Left colon (tissue), 2 donors: ENCODE measurements at places on chromosomes 2 and 18.

- DNase-seq: no peak
Measured at GRCh38 chr2:203177361-203177760, 61.5 kb upstream of the CYP20A1 start.

- no peak for DNase-seq
Measured at GRCh38 chr18:74422541-74422940, 34.6 kb downstream of the DIPK1C start.

DNA sequence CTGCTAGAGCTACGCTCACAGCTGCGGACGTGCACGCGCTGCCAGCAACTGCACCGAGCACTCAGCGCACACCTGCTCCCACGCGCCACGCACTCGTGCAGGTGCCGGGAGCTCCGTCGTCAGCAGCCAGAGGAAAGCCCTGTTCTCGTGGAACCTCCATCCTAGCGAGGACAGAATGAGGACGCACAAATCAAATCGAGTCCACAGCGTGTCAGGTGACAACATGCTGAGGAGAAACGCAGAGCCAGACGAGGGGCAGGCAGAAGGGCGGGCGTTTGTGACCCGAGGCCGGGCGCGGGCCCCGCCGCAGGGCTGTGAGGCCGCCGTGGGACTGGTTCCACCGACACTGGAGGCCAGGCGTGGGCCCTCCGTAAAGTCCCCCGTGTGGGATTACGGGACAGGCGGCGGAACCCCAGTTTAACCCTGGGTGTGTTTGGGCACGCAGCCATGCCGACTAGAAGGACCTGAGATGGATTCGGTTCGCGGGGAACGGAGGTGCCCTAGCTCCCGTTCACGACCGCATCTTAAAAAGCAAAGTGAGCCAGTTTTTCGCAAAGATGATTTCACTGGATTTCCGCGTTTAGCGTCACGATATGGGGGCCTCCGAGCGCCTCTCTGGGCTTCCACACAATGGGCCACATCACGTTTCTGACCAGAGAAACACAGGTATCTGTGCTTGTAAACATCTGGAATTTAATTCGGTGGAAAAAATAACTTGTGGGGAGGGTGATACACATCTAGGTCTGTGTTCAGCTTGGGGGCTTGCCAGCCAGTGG, 26.9 kb upstream of the ALKAL2 start:
- DNase-seq: no peak

DNA sequence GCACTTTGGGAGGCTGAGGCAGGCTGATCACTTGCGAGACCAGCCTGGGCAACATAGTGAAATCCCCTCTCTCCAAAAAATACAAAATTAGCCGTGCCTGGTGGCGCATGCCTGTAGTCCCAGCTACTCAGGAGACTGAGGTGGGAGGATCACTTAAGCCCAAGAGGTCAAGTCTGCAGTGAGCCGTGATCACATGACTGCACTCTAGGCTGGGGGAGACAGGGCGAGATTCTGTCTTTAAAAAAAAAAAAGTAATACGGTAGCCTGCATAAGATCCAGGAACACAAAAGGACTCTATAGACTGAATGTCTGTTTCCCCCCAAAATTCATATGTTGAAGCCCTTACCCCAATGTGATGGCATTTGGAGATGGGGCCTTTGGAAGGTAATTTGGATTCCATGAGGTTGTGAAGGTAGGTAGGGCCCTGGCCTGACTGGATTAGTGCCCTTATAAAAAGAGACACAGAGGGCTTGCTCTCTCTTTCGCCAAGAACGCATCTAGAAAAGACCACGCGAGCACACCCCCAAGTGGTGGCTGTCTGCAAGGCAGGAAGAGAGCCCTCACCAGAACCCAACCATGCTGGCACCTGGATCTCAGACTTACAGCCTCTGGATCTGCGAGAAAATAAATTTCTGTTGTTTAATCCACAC, 17.0 kb downstream of the MBOAT2 start:
- no peak for DNase-seq

DNA sequence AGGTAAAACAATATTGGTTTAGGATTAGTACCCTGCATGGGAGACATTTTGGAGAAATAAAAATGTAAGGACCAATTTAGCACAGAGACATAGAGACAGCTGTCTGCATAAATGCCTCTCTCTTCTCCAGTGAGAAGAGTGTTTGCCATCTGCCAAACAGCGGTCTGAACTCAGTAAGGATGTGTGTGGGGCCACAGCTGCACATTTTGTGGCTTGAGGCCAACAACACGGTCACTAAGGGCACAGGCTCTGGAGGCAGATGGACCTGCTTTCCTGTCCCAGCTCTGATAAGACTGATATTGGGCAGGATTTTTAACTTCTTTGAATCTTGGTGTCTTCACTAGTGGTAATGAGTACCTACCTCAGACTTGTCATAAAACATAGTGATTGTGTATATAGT, 10.2 kb downstream of the ZBTB14 start:
- no peak for DNase-seq

- DNase-seq: no peak
Measured at GRCh38 chr2:99775585-99775984, 285.8 kb upstream of the REV1 start.

- DNase-seq: no peak
Measured at GRCh38 chr18:61891894-61892293, 913 bp downstream of the RNF152 start.

- no peak for DNase-seq
Measured at GRCh38 chr2:15316370-15316814, 244.7 kb downstream of the NBAS start.

- DNase-seq: no peak
Measured at GRCh38 chr18:34758378-34758948, 48.4 kb downstream of the DTNA start.

- DNase-seq: no peak
Measured at GRCh38 chr2:101185085-101185484, 33.9 kb upstream of the TBC1D8 start.

DNA sequence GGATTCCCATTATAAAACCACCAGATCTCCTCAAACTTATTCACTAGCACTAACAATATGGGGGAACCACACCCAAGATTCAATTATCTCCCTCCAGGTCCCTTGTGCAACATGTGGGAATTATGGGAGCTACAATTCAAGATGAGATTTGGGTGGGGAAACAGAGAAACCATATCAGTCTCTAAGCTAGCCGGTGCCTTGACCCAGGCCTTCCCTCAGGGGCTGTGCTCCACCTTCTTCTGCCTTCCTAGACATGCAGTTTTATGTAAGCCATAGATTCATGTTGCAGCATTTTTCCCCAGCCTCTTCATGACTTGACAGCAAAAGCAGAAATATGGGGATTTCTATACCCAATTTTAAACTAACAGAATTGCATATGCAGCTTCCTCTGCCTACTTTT, 559.2 kb downstream of the TNS1 start:
- no peak for DNase-seq

DNA sequence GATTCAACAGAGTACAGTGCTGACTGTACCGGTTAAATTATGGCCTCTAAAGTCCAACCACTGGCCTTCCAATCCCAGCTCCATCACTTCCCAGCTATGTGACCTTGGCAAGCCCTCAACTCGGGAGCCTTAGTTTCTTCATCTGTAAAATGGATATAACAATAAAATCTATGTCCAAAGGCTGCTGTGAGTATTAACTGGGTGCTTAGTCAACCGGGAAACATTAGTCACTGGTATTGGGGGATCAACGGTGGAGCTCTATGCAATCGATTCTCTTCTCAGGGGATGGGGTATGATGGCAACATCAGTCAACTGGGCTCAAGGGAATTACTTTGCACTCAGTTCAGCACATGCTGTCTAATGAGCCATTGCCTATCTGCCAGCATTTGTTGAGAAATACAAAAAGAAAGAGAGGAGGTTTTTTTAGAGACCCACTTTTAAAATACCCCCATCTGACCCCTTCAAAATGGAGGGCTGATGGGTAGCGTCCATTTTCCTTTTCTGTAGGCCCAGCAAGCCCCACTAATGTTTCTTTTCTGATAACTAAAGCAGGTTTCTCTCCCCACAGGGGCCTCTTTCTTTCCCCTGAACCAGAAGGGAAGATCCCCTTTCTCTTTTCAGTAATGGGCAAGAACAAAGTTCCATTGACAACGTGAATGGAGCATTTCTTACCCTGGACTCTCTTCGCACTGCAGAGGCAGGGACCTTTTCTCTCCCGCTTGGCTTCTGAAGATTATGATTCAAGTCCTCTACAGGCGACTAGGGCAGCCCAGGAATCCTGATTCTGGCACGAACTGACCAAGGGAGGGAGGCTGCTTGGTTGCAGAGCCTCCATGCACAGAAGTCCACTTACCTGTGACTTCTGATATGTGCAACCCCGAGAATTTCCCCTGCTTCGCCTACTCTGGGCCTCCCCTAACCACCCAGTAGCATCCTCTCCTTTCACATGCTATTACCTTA, 8.7 kb upstream of the AGFG1 start:
- DNase-seq: no peak

GRCh38 chr2:149686136-149687051, 98.8 kb upstream of the MMADHC start:
- DNase-seq: no peak

- no peak for DNase-seq
Measured at GRCh38 chr2:19757586-19757985, 144.2 kb downstream of the TTC32 start.

- DNase-seq: peak; percentile 51
Measured at GRCh38 chr2:174012347-174013314, 47.5 kb upstream of the SP3 start.

GRCh38 chr2:197786010-197786877, 1.1 kb upstream of the BOLL start:
- peak; percentile 47 for DNase-seq

GRCh38 chr2:51053213-51053612, 21.3 kb upstream of the NRXN1 start:
- no peak for DNase-seq

DNA sequence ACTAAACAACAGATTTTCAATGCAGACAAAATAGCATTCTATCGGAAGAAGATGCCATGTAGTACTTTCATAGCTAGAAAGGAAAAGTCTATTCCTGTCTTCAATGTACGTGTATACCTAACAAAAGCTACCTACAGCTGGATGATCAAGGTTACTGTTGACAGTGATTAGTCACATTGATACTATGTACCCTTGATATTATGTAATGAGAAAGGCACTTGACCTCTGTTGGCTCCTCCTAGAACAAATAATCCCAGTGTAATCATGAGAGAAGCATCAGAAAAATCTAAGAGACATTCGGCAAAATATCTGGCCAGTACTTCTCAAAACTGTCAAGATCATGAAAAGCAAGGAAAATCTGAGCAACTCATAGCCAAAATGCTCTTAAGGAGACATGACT, 44.4 kb upstream of the LRRTM4 start:
- DNase-seq: no peak

DNA sequence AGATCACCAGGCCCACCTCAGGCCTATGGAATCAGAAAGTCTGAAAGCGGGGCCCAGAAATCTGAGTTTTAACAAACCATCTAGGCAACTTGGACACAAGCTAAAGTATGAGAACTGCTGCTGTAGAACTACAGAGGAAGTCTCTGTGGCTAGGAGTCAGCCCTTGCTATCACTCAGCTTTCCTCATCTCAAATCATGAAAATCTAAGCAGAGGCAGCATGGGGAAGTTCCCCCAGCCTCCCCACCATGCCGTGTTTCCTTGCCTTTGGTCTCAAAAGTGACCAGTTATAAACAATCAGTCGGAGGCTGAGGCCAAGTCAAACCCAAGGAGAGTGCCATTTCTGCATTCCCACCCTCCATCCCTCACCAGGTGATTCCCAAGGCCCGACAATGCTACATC, 404.7 kb downstream of the BCL11A start:
- DNase-seq: no peak

DNA sequence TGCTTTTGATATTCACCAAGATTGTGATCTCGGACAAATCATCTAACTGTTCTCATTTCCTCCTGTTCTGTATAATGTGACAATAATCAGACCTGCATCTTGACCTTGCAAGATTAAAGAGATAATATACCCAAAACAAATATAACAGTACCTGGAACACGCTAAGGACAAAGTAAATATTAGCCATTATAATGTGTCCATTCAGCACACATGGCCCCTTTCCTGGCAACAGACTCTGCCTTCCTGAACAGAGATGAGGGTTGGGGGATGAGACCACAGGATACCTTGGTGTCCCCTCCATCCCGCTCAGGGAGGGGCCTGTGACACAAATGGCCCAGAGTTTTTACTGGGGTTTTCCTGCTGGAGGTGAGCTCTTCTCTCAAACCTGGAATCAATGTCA, 143.4 kb upstream of the SERPINE2 start:
- DNase-seq: no peak

- no peak for DNase-seq
Measured at GRCh38 chr2:70793450-70793849, 3.0 kb upstream of the FIGLA start.

- peak; percentile 15 for DNase-seq
Measured at GRCh38 chr18:79529991-79530390, 134.3 kb downstream of the NFATC1 start.

- DNase-seq: no peak
Measured at GRCh38 chr2:168583064-168583709, 127.1 kb downstream of the CERS6 start.

DNA sequence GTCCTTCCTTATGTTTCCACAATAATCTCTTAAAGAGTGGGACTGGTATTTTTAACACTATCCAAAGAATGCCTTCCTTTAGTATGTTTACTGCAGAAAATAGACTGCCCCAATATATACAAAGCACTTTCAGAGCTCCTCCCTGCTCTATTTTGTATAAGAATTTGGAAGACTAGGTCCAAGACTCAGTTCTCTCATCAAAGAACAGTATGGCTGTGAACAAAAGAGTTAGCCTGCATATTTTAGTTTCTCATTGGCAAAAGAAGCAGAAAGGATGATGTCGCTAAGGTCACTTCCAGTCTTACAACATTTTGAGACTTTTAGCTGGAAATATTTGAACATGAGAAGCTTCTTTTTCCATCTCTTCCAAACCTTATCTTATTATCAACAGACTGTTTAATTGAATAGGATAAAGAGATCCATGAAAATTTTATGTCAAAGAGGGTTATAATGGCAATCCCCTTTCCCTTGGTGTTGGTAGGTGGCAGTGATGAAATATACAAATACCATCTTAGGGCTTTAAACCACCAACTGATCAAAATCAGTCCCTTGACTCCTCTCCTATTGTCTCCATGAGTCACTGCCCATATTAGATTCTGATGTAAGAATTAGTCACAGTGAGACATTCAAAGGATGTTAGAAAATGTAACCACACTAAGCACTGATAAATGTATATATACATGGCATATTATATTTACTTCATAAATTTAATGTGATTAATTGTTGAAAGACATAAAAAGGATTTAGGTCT, 266.9 kb upstream of the DSEL start:
- no peak for DNase-seq

DNA sequence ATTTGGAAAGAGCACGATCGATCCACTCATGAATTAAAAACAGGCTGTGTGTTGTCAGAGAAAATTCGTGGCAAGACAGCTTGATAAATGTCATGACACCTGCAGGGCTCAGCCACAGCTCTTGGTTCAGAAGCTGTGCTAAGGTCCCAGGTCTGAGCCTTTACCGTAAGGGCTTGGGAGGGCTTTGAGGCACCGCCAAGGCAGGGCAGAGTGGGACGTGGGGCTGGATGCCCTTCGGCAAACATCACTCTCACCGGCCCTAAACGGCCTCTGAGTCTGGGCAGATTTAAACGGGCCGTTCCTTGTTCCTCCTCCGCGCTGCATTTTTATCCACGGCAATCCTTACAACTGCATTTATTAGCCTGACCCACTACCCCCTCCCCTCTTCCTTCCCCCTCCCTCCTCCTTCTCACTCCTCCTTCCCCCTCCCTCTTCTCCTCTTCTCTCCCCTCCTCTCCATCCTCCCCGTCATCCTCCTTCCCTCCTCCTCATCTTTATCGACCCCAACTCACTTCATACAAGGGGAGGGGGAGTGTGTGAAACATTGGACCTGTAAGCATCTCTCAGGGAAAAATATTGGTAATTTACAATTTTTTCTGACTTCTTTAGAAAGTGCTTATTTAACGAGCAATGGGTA, 33.9 kb downstream of the MBP start:
- DNase-seq: no peak

GRCh38 chr18:54812885-54813284, 15.4 kb upstream of the RAB27B start:
- DNase-seq: no peak
